ENCODE measurements at places on chromosomes 3 and 15.

GRCh38 chr3:98038876-98039275, 3.8 kb upstream of the GABRR3 start:
- DNase-seq = no peak

GRCh38 chr15:38684440-38685010, 119.9 kb upstream of the RASGRP1 start:
- no peak for DNase-seq

DNA sequence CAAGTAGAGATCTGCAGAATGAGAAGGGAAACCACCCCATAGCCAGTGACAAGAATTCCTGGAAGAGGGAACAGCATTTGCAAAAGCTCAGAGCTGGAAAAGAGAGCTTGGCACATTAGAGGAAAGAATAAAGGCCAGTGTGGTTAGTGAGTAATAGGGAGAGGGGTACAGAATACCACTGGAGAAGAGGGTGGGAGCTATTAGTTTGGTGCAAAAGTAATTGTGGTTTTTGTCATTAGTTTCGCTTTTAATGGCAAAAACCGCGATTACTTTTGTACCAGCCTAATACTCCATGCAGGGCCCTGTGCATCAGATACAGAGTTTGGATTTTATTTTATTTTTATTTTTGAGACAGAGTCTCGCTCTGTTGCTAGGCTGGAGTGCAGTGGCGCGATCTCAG, 9.8 kb downstream of the SLC24A1 start:
- no peak for DNase-seq

GRCh38 chr3:106121491-106122289, 252.9 kb upstream of the CBLB start:
- no peak for DNase-seq
